Subcutaneous adipose tissue (tissue), 4 donors: ENCODE measurements at places on chromosomes 2 and 18. TPM values are rescaled to one million over a fixed set of nuclear protein-coding genes. Genes with fewer than 3 reads are reported as not detected.

SERPINB11 gene
- total RNA-seq = not detected

SLC35G4 gene
- not detected for total RNA-seq

B4GALT6 gene
- 2.2 TPM for total RNA-seq

MRPL33 gene
- 138 TPM for total RNA-seq

STAT4 gene
- 4.4 TPM for total RNA-seq

CDKL4 gene
- 3.1 TPM for total RNA-seq

REEP1 gene
- total RNA-seq = 0.17 TPM

CNGA3 gene
- not detected for total RNA-seq

VPS4B gene
- 53.5 TPM for total RNA-seq

EVA1A gene
- total RNA-seq = 1.9 TPM

SLC23A3 gene
- 0.82 TPM for total RNA-seq
